Activated CD4-positive, alpha-beta T cell treated with anti-CD3 and anti-CD28 coated beads, Interleukin-2, Interleukin-6, amounts not matched to agents 100 ng/mL and 50 ng/mL, durations not matched to agents 16 hours and 8 hours (primary cell): ENCODE measurements at places on chromosomes 12 and 14.

GRCh38 chr12:65889144-65889880 is 65.0 kb downstream of the HMGA2 start:
- no peak for DNase-seq

DNA sequence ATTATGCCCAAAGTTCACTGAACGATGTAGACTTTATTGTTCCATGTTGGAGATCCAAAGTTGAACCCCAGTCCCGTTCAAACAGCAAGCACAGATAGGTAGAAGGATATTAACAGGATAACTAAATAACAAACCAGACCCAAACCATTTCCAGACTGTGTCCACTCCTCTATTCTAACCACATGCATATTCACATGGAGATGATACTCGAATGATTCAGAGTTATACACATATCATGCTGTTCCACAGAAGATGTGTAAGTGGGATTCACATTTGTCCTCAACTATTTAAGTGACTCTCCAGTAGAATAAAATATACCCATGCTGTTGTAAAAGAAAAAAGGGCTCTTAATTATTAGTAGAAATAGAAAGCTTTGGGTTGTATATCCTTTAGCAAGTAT is 185.9 kb downstream of the ITPR2 start:
- no peak for DNase-seq

DNA sequence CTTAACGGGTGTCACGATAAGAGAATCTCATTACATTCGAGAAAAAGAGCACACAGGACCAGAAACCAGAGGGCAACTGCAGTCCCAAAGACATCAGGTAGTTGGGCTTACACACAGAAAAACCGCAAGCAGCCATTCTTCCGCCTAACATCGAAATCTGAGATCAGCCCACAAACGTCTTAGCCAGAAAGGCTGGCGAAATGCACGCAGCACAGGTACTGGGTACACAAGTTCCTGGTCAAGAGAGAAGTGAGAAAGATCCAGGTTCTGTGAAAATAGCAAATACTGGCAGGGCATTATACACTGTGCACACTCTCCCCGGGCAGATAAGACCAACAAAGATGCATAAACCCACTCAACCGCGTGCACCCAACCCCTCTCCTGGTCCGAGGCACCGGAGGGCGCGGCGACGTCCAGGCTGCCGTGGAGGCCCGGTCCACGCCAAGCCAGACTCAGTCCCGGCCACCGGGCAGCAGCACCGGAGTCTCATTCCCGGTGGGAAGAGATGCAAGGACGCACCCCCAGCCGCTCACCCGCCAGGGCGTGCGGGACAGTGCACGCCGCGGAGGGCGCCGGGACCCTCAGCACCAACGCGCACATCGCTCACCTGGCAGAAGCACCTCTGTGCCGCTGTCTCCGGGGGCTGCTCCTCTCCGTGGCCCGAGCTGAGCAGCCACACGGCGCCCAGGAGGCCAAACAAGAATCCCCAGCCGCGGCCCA is 437 bp downstream of the ERO1A start:
- peak; percentile 82 for DNase-seq

DNA sequence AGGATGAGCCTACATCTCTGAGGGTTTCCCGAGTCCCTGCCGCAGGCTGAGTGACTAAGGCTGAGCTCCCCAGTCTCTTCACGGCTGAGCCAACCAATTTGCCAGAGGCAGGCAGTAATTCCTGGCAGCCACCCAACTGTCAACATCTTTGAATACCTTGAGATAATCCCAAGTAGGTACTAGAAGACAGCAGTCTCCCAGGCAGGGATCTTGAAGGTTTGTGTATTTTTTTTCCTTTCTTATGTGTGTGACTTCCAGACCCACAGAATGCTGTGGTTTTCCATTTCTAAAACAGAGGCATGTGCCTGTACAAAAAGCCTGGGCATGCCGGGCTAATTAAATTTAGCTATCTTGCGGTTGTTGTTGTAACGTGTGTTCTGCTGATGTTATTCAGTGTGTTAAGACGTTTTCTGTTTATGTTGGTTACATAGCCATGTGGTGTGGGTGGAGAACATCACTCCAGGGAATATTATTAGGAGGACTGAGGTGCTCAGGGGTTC is 155.5 kb downstream of the ANO2 start:
- DNase-seq = no peak

DNA sequence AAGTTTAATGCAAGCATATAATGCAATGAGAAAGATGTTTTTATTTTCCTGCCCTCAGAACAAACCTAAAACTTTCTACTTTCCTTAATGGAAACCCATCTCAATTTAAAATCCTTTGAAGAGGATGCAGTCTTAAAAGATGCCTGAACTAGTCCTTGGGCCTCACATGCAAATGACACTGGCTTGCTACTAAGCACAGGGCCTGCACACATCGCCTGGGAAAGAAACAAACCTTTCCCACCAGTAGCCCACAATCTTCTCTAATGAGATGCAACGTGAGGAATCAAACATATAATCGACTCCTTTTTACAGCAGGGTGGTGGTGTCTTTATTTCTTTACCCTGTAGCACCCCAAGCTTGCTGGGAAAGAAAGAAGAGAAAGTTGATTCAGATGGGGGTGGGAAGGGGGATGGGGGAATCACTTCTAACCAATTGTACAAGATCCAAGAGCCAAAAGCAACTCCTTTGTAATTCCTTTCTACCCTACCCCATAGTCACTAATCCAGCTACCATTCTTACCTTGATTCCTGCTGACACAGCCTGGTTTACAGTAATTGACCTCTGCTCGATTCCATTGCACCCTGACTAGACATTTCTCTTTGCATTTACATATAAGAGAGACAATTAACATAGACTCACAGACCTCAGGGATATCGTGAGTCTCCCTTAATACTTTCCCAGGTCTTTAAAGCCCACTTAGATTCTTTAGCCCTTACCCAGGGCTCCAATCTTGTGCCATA is 69.5 kb upstream of the FERMT2 start:
- no peak for DNase-seq

DNA sequence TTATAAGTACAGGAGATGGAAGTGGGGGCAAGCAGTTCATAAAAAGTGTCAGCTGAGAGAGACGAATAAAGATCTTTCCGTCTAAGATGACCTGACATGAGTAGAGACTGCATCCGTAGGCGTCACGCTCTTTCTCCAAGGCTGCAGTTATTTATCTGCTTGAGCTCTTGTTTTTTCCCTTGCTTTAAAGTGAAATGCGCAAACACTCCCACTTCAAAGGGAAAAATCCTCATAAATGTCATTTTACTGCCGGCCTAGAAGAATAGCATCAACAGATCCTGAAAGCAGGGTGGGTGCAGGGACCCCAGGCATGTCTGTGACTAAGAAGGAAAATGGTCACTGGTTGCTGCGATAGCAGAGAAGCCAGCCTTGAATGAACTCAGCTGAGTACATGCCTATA is 647.4 kb downstream of the MED13L start:
- DNase-seq = no peak

DNA sequence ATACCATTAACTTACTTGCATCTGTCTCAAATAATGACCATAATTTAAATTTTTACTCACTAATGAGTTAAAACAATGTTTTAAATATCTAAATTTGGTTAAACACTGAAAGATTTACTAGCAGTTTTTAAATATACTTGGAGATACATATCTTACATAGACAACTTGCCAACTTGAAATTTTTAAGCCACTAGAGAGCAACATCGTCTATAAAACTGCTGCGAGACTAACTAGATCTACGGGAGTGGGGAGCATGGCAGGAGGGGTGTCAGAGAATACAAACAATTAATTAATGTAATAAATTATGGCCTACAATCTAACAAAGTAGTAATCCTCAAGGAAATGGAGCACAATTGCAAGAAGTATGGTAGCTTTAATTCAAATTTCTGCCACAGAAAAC is 120.4 kb downstream of the LRRIQ1 start:
- DNase-seq = no peak

DNA sequence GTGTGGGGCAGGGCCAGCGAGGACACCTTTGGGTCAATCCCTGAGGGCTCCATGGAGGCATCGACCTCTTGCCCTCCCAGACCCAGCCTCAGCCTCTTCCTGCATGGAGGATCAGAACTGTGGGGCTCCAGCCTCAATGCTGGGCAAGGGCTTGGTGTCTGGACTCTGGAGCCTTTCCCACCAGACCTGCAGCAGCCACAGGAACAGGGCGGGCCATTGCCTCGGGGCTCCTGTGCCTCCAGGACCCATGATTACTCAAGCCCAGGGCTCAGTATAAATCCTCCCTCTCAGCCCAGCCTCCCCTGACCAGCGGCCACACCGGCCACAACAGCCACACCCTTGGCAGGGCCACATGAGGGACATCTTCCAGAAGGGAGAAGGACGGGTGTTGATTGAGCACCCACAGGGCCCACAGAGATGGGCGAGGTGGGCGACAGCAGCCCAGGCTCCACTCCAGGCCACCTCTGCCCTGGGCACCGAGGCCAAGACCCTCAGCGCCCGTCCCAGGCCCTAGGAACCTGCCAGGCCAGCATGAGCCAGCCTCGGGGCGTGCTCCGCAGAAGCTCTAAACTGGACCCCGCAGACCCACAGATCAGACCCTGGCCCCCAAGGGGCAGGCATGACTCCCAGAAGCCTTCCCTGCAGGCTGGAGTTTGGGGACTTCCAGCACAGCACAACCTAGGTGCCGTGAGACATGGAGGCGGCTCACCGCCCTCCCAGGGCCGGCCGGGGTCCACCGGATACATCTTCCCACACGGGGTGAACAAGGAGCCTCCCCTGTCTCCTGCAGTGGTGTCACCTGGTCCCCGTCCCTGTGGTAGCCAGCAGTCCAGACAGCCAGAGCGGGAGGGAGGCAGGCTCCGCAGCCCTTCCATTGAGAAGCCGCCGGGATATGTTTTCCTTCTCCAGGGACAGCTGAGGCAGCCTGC is 25.1 kb downstream of the NCOR2 start:
- no peak for DNase-seq

DNA sequence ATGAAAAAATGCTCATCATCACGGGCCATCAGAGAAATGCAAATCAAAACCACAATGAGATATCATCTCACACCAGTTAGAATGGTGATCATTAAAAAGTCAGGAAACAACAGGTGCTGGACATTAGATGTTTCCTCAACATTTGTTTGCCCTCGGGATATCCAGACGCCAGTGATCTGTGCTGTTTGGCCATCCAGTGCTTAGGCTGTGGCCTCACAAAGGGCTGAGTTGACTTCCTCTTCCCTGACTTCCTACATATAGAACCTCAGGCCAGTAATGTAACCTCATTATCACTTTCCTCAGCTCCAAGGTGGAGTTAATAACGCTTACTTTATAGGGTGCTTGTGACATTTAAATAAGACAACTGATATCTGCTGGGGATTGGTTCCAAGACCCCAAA is 51.8 kb downstream of the SLC15A5 start:
- DNase-seq = no peak

- DNase-seq = no peak
These were observed 7.4 kb downstream of the AAAS start for GRCh38 chr12:53313996-53314395.

- DNase-seq = no peak
These were observed 396.7 kb downstream of the NPAS3 start for GRCh38 chr14:33335366-33335765.

DNA sequence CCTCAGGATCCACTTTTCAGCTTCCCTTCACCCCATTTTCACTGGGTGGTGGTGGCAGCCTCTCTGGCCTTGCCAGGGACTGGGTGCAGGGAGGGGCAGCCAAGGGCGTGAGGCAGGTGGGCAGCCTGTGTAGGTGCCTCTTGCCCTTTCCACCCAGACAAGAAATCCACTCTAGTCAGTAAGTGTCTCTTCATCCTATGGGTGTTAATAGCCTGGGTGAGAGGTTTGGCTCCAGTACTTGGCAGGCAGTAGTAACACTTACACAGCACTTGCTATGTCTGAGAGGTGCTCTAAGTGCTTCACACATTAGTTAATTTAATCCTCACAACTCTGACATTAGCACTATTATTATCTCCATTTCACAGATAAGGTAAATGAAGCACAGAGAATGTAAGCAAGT is 171.9 kb downstream of the EMP1 start:
- DNase-seq = no peak

- DNase-seq = no peak
These were observed 3.2 kb downstream of the CCDC88C start for GRCh38 chr14:91414475-91414833.

GRCh38 chr12:54865683-54866324 is 11.5 kb downstream of the MUCL1 start:
- DNase-seq = no peak

DNA sequence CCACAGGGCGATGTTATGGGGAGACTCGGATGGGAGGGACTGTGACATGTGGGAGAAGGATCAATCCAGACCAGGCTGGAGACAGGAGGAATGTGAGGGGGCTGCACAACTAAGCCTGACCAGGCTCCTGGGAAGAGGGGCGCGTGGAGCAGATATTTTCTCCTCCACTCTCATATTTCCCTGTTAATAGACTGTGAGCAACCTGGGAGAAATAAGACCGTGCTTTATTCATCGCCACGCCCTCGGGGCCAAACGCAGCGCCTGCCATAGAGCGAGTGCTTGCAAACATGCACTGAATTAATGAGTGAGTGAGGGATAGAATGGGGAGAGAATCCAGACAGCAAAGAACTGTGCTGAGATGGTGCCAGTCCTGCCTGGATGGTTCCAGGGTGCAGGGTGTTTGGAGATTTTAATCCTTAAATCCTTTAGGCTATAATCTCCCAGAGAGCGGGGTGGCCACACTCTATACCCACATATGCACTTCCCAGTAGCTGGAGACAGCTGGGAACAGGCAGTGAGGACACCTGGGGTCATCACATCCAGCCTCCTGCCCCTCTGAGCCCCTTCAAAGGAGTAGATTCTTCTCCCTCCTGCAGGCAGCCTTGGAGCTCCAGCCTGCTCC is 13.6 kb upstream of the FAIM2 start:
- no peak for DNase-seq

DNA sequence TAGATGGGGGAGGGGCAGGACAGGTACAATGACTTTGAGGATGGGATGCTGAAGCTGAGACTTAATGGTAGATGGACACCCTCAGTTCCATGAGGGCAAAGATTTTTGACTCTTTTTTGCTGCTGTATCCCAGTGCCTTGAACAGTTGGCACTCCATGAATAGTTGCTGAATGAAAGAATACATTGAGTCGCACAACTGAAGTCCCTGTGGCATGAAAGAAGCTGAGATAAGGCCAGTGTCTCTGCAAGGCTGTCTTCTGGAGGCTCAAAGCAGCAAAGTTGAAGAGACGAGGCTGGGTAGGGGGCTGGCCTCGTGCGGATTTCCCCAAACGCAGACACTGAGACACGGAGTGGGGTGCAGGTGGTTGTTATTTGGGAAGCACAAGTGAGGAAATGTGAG is 179.3 kb downstream of the ADCK1 start:
- DNase-seq = no peak

GRCh38 chr12:24861766-24862540 is 86.9 kb downstream of the BCAT1 start:
- DNase-seq = no peak

DNA sequence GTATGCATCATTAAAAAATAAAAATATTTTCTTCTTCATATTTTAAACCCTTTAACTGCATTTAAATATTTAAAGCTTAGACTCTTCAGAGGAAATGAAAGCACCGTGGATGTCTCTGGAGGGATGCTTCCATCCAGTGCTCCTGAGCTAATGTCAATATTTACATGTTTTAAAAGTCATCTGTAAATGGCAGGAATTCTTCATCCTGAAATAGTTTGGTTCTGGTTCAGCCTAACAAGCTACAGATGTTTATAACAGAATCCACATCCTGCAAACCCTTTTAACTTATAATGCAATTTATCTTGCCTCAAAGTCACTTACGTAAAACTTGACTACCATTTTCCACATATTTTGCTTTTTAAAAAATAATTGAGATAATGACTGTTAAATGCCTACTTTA is 1207.3 kb downstream of the SLC16A7 start:
- DNase-seq = no peak

- no peak for DNase-seq
These were observed 13.9 kb downstream of the PTHLH start for GRCh38 chr12:27958675-27959074.
